Lower lobe of right lung (tissue), 2 donors: ENCODE measurements at places on chromosomes 13 and 19.

GRCh38 chr19:54233941-54234340 is 8.6 kb downstream of the LILRA6 start:
- DNase-seq: no peak
- no peak overlapping the region for H3K27ac ChIP-seq
- no peaks in the 10 kb centered on the region for H3K36me3 ChIP-seq
- H3K27me3 ChIP-seq: no peaks in the 10 kb centered on the region
- no peaks in the 10 kb centered on the region for H3K4me1 ChIP-seq

DNA sequence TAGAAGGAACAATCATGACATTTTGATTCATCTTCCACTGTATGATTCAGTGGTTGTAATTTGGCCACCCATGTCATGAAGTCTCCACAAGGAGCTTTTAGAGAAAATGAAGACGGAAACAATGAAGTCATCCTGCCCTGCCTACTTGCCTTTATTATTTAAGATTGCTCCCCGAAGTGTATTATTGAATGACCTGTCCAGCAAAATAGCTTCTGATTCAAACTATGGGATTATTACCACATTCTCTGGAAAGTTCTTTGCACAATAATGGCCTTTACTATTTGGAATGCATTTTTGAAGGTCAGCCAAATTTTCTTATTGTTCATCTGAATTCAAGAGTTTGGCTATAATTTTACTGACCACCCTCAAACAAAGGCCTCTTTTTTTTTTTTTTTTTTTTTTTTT is 77.8 kb upstream of the RFC3 start:
- peaks cover 17% of the 10 kb centered on the region for H3K4me1 ChIP-seq
- no peaks in the 10 kb centered on the region for H3K27me3 ChIP-seq
- no peaks in the 10 kb centered on the region for H3K36me3 ChIP-seq
- H3K4me3 ChIP-seq: no peak overlapping the region
- H3K27ac ChIP-seq: no peak overlapping the region

DNA sequence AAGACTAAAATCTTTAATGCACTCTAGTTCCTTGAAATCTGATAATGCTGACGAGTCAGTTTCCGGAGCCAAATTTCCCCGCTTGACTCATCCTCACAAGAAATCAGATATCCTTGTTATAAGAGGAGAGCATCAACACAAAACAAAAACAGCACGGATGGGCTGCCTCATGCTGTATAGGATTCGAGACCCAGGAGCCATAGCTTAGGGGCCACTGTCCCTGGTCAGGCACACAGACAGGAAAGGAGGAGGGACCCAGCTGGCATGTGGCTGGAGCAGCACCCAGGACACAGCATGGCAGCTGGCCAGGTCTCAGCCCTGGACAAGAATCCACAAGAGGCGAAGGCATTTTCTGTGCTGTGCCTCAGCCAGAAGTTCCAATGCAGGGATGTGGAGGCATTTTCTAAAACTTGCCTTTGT is 110.2 kb upstream of the SPATA13 start:
- no peak overlapping the region for H3K4me3 ChIP-seq
- H3K36me3 ChIP-seq: no peaks in the 10 kb centered on the region
- DNase-seq: peak; percentile 66
- H3K27ac ChIP-seq: peak overlapping the region; percentile 31
- no peaks in the 10 kb centered on the region for H3K27me3 ChIP-seq
- H3K4me1 ChIP-seq: peaks cover 35% of the 10 kb centered on the region

DNA sequence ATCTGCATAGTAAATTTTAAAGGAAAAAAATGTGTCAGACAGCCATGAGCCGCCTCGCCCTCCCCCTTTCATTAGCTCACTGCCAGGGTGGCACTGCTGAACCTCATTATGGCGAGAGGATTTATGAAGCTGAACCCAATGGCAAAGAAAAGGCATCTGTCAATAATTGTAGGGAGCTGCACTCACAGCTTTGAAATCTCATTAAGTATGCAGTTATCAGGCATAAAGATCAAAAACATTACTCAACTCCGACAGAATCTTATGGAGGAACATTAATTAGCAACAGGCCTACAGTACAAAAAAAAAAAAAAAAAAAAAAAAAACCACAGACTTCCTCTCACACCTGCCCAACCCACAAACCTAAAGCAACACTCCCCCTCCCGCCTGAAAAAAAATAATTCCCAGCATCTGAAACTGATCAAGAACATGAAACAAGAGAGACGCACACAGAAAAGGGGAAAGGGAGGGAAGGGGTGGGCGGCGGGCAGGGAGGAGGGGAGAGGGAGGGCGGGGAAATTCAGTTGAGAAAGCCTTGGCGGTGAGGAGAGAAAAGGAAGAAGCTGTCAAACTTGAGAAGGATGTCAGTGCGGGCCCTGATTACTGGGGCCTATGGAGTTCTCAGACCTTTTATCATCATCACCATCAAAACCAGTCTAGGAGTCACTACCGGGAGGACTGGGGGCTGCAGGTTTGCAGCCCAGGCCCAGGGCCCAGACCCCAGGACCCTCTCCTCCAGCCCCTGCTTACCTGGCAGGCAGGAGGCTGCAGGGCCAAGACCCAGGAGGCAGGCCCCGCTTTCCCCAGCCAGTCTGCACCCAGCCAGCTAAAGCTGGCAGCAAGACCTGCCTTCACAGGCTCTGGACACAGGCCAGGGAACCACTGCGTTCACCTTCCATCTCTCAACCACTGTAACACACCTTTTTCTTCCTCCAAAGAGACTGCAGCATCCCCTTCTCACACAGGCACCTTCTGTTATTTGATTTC is 8.9 kb downstream of the TSHZ3 start:
- DNase-seq: no peak
- no peak overlapping the region for H3K4me3 ChIP-seq
- H3K27ac ChIP-seq: peak overlapping the region; percentile 26
- peaks cover 26% of the 10 kb centered on the region for H3K4me1 ChIP-seq
- H3K27me3 ChIP-seq: no peaks in the 10 kb centered on the region

GRCh38 chr13:50401049-50401505 is 385.8 kb downstream of the KCNRG start:
- no peak overlapping the region for H3K27ac ChIP-seq
- H3K4me1 ChIP-seq: no peaks in the 10 kb centered on the region
- no peak overlapping the region for H3K4me3 ChIP-seq

DNA sequence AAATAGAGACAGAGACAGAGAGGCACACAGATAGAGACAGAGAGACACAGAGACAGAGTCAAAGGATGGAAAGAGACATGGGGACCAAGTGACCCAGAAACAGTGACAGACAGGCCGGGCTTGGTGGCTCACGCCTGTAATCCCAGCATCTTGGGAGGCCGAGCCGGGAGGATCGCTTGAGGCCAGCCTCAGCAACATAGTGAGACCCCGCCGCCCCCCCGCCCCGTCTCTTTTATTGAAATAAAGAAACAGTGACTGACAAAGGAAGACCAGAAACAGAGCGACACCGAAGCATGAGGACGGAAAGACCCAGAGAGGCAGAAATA is 848 bp upstream of the NECTIN2 start:
- H3K27ac ChIP-seq: peak overlapping the region; percentile 86
- peak; percentile 67 for DNase-seq
- no peaks in the 10 kb centered on the region for H3K36me3 ChIP-seq
- H3K27me3 ChIP-seq: no peaks in the 10 kb centered on the region
- H3K4me3 ChIP-seq: peak overlapping the region; percentile 85

- H3K4me3 ChIP-seq: no peak overlapping the region
- H3K27ac ChIP-seq: no peak overlapping the region
- no peaks in the 10 kb centered on the region for H3K27me3 ChIP-seq
These were observed 378.4 kb downstream of the KCNRG start for GRCh38 chr13:50393628-50394027.

- no peak overlapping the region for H3K27ac ChIP-seq
- no peaks in the 10 kb centered on the region for H3K27me3 ChIP-seq
- DNase-seq: no peak
- H3K4me1 ChIP-seq: no peaks in the 10 kb centered on the region
- H3K4me3 ChIP-seq: no peak overlapping the region
- H3K36me3 ChIP-seq: no peaks in the 10 kb centered on the region
These were observed 773.8 kb upstream of the GPC6 start for GRCh38 chr13:92452840-92453239.

GRCh38 chr19:54201172-54201701 is 579 bp downstream of the RPS9 start:
- peaks cover 57% of the 10 kb centered on the region for H3K4me1 ChIP-seq
- DNase-seq: no peak
- H3K4me3 ChIP-seq: peak overlapping the region; percentile 69
- peaks cover 50% of the 10 kb centered on the region for H3K36me3 ChIP-seq

DNA sequence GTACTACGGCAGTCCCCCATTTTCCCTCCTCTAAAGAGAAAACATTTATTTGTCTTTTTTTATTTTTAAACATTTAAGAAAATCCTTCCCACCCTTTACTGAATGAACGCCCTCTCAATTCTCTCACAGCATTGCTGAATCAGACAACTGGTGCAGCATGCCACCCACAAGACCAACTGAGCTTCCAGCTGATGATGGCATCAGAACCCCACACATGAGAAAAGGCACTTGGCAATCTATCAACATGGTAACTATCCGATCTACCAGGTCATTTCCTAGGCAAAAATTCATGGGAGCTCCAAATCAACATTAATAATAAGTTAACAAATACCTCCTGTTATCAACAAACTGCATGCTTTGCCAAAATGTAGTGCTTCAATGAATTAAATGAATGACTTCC is 43.1 kb downstream of the LHFPL6 start:
- H3K36me3 ChIP-seq: no peaks in the 10 kb centered on the region
- H3K27me3 ChIP-seq: no peaks in the 10 kb centered on the region
- no peak overlapping the region for H3K27ac ChIP-seq
- H3K4me1 ChIP-seq: no peaks in the 10 kb centered on the region
- DNase-seq: no peak

- peaks cover 22% of the 10 kb centered on the region for H3K36me3 ChIP-seq
- peak overlapping the region; percentile 18 for H3K4me3 ChIP-seq
- H3K4me1 ChIP-seq: peaks cover 33% of the 10 kb centered on the region
- no peak overlapping the region for H3K27ac ChIP-seq
- peaks cover 35% of the 10 kb centered on the region for H3K27me3 ChIP-seq
These were observed 21.4 kb downstream of the NOVA2 start for GRCh38 chr19:45952341-45952685.

GRCh38 chr19:6362351-6362801 is 1.0 kb downstream of the CLPP start:
- H3K36me3 ChIP-seq: peaks cover 45% of the 10 kb centered on the region
- H3K4me3 ChIP-seq: peak overlapping the region; percentile 95
- peaks cover 18% of the 10 kb centered on the region for H3K4me1 ChIP-seq

DNA sequence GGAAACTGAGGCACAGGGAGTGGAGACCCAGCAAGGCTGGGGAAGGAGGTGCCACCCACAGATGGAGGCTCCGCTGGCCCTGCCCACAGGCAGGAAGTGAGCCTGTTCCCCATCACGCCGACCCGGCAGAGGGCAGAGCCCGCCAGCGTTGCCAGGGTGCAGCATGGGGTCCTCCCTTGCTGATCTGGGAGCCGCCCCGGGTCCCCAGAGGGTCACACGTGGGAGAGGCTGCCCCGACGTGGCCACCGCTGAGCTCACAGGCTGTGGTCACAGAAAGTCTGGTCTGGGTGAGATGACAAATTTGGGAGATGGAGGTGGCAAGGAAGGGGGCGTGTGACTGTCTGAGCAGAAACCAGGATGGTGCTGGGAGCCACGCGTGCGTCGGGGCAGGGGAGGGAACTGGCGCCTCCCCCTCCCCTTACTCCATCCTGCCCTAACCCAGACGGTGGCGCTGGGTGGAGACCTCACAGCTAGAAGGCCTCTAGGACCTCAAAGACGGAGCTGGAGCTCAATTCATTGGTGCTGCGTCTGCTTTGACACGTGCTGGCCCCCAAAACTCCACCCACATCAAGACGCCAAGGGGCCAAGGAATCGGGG is 7.7 kb downstream of the MEX3D start:
- H3K4me3 ChIP-seq: no peak overlapping the region
- peaks cover under 1% of the 10 kb centered on the region for H3K4me1 ChIP-seq
- H3K27ac ChIP-seq: no peak overlapping the region

DNA sequence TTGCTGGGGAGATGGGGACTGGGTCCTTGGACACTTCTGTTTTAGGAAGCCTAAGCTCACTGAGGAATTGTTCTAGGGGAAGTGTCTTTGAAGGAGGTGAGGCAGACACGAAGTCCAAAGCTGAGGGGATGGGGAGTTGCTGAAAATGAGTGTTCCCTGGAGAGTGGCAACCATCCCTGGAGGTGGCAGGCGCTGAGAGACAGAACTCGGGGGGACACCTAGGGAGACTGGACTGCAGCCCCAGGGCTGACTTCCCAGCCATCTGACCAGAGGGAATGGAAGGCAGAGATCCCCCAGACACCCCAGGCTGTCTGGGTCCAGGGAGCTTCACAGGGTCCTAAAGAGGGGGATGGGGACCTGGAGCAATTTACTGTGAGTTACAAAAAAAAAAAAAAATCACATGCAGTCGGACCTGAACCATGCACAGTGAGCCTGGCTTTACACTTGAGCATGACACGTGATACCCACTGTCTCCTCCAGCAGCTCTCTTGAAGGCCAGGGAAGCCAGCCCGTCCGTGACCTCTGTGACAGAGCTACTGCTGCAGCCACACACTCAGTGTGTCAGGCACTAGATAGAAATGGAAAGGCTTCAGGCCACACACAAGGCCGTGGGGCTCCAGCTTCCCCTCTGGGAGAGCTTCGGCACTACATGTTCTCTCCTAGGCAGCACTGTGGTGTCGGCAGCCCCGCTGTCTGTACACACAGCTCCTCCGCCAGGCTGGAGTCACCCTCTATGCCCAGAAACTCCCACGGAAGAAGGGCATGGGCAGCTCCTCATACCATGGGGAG is 77.1 kb upstream of the KCTD15 start:
- no peak for DNase-seq
- H3K36me3 ChIP-seq: no peaks in the 10 kb centered on the region
- no peak overlapping the region for H3K27ac ChIP-seq
- H3K4me1 ChIP-seq: no peaks in the 10 kb centered on the region
- peaks cover 8% of the 10 kb centered on the region for H3K27me3 ChIP-seq
- no peak overlapping the region for H3K4me3 ChIP-seq

DNA sequence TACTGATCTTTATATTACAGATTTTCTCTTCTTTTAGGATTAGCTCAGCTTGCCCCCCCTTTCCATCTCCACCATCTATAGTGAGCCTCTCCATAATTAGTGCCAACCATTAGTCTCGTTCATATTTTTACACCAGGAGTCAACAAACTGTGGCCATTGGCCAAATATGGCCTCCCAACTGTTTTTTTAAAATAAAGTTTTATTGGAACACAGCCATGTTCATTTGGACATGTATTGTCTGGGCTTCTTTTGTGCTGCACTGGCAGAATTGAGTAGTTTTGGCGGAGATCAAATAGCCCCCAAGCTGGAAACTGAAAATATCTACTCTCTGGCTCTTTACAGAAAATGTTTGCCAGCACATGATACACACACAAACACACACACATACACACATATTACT is 18.4 kb downstream of the ZNF175 start:
- no peak overlapping the region for H3K27ac ChIP-seq
- no peak overlapping the region for H3K4me3 ChIP-seq
- peaks cover 10% of the 10 kb centered on the region for H3K4me1 ChIP-seq
- no peaks in the 10 kb centered on the region for H3K27me3 ChIP-seq
- no peak for DNase-seq

DNA sequence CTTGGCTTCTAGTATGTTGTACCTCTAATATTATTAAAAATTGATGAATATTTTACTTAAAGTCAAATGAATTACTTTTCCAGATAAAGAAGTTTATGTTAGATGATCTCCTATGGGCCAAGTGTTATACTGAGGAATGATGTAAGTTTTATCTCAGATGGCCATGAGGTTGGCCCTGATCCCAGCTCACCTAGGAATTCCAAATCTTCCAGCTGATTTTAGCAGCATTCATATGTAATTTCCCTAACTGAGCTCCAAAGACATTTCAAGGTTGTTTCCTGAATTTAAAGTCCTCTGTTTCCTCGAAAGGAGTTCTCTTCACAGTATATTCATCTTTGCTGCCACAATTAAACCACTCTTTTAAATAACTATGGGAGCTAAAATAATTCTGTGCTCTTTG is 1670.4 kb upstream of the SPRY2 start:
- H3K27ac ChIP-seq: no peak overlapping the region
- no peaks in the 10 kb centered on the region for H3K4me1 ChIP-seq
- H3K4me3 ChIP-seq: no peak overlapping the region
- no peaks in the 10 kb centered on the region for H3K36me3 ChIP-seq
